ENCODE measurements at places on chromosomes 3 and 15.

GRCh38 chr3:192273697-192274010 lies 453.7 kb downstream of the FGF12 start:
- no peak for DNase-seq

DNA sequence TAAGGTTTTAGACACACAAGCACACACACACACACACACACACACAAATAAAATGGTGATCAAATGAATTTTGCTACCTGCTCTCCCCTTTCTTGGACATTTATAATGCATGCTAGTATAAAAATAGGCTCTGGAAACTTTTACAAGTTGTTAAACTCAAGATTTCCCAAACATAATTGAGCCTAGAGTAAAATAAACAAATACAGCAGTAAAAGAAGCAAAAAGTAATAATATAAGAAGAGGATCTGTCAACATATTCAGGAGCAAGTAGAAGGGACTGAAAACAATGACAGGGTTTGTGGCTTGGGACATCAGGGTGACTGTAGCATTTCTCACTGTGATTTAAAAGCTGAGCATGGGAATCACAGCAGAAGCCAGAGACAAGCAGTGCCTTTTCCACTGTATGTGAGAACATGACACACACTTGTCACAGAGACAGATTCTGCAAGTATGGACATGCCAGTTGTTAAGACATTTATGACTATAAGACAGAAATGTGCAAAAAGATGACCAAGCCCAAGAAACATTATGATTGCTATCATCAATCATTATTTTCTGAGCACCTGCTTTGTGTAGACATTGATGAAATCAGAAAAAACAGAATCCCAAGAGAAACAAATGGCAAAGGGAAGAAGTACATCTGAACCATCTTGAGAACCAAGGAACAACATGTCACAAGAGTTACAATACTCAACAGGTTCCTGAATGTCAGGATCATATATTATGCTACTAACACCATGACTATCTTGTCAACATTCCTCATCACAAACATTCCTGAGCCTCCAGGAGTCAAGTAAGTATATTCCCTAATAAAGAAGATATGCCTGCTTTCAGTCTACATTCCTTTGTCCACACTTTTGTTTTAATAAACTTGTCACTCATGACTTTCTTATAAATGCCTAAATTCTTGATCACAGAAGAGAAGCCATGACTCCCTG lies 7.1 kb downstream of the THRB start:
- no peak for DNase-seq

DNA sequence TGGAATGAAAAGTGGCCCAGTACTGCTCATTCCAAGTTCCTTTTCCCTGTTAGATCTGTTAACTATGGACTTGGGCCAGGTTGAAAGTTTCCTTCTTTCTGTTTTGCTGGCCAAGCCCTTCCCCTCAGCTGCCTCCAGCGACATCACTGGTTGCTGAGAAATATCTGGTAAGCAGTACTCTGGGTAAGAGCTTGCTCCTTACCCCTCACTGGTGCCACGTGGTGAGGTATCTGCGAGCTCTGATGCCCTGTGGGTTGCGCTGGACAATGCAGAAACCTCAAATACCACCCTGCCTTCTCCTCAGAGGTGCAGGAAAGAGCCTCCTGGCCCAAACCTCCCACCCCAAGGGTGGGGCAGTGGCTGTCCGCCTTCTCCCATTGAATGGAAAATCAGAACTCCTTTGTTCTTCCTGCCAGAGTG lies 42.9 kb upstream of the APH1B start:
- DNase-seq: no peak

GRCh38 chr3:22937536-22937935 lies 265.6 kb upstream of the UBE2E2 start:
- DNase-seq: no peak

GRCh38 chr3:13281507-13282357 lies 138.4 kb downstream of the NUP210 start:
- DNase-seq: no peak

- no peak for DNase-seq
These were observed 1.1 kb downstream of the SLC35G2 start for GRCh38 chr3:136819731-136820679.

- DNase-seq: no peak
These were observed 82.1 kb upstream of the BCHE start for GRCh38 chr3:165919284-165919683.

DNA sequence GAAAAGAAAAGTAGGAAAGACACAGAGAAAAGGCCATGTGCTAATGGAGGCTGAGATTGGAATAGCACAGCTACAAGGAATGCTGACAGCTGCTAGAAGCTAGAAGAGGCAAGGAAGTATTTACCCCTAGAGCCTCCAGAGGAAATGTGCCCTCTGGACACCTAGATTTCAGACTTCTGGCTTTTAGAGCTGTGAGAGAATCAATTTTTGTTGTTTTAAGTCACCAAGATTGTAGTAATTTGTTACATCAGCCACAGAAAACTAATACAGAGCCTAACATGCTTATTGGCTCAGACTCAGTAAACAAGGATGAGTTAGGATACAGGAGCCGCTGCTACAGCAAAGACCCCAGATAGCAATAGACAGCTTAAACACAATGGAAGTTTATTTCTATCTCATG lies 33.1 kb upstream of the GLCE start:
- no peak for DNase-seq

DNA sequence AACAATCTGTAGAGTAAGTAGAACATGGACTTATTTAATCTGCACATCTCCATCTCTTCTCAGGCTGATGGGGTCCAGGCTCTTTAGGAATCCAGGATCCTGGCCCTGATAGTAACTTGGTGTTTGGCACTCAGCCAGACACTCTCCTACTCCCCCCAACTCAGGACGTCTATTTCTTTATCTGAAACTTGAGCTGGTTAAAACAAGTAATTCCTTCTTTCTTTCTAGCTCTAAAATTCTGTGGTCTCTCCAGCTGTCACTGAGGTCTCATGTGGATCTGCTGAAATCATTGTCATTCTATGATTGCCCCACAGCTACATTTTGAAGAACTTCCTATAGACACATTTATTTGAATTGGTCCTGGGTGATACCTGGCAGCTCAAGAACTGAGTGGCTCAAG lies 59.0 kb downstream of the TP63 start:
- no peak for DNase-seq

GRCh38 chr15:55739641-55740040 lies 3.3 kb downstream of the PRTG start:
- DNase-seq: no peak

GRCh38 chr3:100124201-100124761 lies 10.0 kb upstream of the FILIP1L start:
- DNase-seq: no peak

- no peak for DNase-seq
These were observed 64.7 kb downstream of the EOMES start for GRCh38 chr3:27657404-27657803.

GRCh38 chr3:139302084-139302800 lies 41.6 kb upstream of the MRPS22 start:
- DNase-seq: no peak

- DNase-seq: no peak
These were observed 1.2 kb downstream of the ACOX2 start for GRCh38 chr3:58535531-58536500.

GRCh38 chr15:39934397-39935071 lies 619 bp downstream of the EIF2AK4 start:
- no peak for DNase-seq
